ENCODE measurements at places on chromosomes 6 and 20.

- no peak for DNase-seq
These were observed 54.0 kb downstream of the STK4 start for GRCh38 chr20:45020236-45020886.

GRCh38 chr6:35381132-35381531 is 38.8 kb downstream of the PPARD start:
- DNase-seq = no peak

GRCh38 chr20:561437-562231 is 18.0 kb upstream of the CSNK2A1 start:
- DNase-seq = no peak

DNA sequence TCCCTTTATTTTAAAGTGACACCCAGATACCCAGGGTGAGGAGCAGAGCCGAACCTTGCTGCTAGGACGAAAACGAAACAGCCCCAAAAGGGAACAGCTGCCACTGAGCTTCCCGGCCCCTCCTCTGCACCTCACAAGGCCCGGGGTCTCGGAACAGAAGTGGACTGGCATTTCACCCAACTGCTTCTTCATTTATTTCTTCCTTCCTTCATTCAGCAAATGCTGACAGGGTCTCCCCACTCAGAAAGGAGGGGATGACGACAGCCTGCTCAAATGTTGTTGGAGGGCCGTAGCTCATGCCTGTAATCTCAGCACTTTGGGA is 220.3 kb downstream of the PREX1 start:
- no peak for DNase-seq

DNA sequence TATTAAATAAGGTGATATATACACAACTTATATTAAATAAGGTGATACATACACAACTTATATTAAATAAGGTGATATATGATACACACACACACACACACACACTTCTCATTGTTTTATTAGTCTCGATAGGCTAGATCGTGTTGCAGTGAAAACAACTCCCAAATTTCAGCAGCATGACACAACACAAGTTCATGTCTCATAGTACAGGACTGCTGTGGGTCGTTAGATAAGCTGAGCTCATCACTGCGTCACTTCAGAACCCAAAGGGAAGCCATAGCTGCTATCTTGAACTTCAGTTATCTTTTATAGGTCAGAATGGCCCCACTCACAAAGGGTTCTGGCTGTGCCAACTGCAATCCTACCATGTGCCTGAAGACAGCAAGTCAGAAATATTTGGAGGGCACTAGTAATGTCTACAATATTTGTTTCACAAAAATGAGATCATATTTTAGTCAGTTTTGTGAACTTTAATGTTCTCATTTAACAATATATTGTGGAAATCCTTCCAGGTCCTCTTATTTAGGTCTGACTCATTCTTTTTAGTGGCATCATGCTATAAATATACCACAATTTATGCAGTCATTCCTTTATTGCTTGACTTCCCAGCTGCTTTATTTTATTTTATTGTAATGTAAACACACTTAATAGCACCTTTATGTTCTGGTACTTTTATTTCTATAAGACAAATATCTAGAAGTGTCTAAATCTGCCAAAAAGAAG is 290.2 kb downstream of the PHACTR1 start:
- no peak for DNase-seq

All from T-helper 1 cell (primary cell).